ENCODE measurements at places on chromosomes 3 and 15.

GRCh38 chr3:98552232-98553020, 20.6 kb downstream of the GPR15 start:
- DNase-seq, result no peak

- DNase-seq, result no peak
Measured at GRCh38 chr3:129662191-129662608, 55.7 kb upstream of the PLXND1 start.

GRCh38 chr3:41365973-41366372, 166.7 kb downstream of the CTNNB1 start:
- DNase-seq, result no peak

GRCh38 chr3:52714335-52715302, 8.7 kb downstream of the SPCS1 start:
- no peak for DNase-seq

DNA sequence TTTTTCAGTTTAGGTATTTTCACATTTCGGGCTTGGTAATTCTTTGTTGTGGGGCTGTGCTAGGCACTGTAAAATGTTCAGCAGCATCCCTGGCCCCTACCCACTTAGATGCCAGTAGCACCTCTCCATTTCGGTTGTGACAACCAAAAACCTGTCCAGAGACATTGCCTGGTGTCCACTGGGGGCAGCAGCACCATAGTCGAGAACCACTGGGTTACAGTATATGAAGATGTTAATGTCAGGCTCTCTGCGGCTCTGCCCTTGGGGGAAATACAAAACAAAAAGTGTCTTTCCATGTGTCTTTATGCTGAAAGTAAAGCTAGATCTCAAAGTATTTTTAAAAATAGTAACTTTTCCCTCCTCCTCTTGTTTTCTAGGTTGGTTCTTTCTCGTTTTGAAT, 177.2 kb downstream of the ITPR1 start:
- no peak for DNase-seq

- no peak for DNase-seq
Measured at GRCh38 chr3:120780977-120781376, 38.4 kb downstream of the GTF2E1 start.

- DNase-seq, result peak; percentile 97
Measured at GRCh38 chr15:68229386-68230156, at the start of gene CLN6. Gene CLN6, minus strand, starts transcription at chr15:68229728. Its CDS starts 144 bp downstream, at chr15:68229584.

DNA sequence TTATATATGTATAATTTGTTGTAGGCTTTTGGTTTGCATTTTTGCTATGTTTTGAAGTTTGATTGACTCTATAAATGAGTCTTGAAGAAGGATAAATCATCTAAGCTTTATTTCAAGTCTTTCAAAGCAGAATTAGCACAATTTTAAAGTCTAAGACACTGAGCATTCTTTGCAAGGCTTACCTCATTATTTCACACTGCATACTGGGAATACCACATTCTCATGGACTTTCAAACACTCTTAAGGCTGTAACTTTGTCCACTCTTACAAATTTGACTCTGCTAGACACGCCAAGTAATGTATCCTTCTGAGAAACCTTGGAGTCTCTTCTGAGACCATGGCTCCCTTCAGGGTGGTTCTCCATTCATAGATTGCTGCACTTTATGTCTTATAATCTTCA, 281.3 kb upstream of the COL8A1 start:
- DNase-seq, result no peak

DNA sequence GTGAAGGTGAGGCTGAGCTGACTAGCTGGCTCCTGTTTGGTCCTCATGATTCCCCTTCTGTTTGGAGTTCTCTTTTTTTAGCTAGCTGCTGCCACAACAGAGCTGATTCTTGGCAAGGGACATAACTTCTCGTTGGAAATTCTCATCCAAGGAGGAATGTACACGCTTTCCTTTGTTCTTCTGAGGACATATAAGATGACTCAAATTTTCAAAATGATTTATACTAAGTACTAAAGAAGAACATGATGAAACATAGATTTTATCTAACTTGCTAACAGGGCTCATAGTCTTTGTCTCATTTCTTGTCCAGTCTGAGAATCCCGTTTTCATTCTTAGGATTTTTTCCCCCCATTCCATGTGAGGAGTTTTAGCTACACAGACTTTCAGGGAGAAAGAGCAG, 2.9 kb upstream of the TFG start:
- DNase-seq, result no peak

DNA sequence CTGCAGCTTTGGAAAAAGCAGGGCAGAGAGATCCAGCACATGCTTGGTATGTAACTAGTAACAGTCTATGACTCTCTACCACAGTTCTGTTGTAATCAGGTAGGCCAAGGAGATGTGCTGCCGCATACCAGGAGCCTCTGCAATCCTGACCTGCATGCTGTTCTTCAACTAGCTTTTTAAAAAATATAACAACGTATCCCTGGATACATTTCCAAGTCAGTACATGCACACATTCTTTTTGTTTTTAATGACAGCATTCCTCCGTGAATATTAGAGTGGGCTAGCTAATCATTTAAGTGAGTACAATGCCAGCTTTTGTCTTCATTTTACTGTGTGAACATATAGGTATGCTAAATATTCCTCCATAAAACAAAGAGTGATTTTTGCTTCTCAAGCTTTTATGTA, 437.8 kb downstream of the RBMS3 start:
- DNase-seq, result no peak

DNA sequence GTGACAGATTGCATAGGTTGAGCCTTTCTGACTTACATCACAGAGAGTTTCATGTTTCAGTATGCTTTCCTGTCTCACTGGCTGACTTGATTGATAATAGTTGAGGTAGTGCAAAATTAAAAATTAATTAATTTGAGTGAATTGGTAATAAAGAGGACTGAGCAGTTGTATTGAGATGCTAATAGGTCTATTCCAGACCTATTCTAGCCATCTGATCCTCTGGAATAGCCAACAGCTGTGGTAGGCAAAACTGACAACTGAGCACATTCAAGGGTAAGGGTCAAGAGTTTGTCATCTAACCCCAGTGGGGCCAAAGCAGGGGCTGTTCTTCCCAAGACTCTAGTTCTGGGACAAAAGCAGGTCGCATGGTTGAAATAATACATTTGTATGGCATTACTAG, 132.4 kb downstream of the EPHA3 start:
- no peak for DNase-seq

DNA sequence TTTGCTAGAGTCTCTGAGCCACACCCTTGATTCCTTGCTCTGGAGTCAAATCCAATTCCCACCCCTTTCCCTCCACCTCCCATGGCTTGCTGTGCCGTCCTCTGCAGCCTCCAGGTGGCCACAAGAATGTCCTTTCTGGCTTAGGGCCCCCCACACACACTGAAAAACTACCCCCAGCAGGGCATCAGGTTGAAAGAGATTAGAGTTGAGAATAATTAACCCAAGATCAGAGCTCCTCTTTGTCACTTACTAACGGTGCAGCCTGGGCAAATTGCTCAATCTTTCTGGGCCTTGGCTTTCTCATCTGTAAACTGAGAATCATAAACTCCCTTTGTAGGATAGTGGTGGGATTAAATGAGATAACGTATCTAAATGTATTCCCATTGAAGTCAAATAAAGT, 78.5 kb downstream of the MRPL46 start:
- no peak for DNase-seq

- DNase-seq, result no peak
Measured at GRCh38 chr3:84984429-84984828, 25.6 kb downstream of the CADM2 start.

- no peak for DNase-seq
Measured at GRCh38 chr15:65987100-65987499, 117.8 kb downstream of the RAB11A start.

DNA sequence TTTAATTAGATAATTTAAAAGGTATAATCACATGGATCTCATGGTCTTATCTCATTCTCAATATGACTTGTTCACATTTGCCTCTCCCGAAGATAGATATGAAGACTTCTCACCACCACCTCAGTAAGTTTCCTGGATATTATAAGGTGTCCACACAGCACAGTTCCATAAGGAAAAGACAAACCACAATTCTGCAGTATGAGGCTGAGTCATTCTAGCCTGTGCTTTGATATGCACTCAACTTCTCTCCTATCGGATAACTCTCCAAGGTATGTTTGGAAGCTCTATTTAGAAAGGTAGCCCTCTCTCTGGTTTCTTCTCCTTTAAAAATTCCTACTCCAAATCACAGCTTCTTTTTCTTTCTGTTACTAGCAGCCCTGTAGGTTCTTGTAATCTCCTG, 612.8 kb downstream of the ZPLD1 start:
- DNase-seq, result no peak

- no peak for DNase-seq
Measured at GRCh38 chr3:150483226-150483625, 63.1 kb downstream of the SERP1 start.

DNA sequence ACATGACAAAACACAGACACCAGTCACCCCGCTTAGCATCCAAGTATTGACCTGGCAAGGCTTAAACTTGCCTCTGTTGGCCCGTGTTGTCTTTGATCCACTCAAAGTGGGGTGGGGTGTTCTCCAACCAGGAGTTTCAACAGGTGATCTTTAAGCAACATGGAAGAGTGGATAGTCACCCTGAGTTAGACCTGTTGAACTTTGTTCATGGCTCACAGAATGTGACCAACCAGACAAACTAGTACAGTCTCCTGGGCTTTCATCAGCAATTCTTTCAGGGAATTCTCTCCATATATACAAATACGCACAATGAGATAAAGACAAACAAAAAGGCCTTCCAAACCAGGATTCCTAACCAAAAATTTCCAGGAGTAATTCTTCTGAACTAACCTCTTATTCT, 11.9 kb downstream of the LEKR1 start:
- no peak for DNase-seq

DNA sequence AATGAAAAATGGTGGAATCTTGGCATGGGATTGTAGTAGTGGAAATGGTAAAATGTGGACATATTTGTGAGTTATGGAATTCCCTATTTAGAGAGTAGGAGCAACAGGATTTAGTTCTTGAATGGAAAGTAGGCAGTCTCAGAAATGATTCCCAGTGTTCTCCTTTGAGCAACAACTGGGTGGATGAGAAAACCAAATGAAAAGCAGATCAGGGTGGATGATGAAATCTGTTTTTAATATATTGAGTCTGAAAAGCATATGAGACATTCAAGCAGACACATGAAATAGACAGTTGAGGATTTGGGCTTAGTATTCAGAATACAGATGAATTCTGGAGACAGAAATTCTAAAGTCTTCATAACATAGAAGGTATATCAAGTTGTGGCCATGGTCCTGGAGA, 451.3 kb downstream of the LPP start:
- no peak for DNase-seq

GRCh38 chr3:111246967-111247760, 175.5 kb downstream of the NECTIN3 start:
- DNase-seq, result no peak

- DNase-seq, result no peak
Measured at GRCh38 chr3:126528800-126529541, 5.0 kb downstream of the CHST13 start.

GRCh38 chr3:46001178-46001577, 5.6 kb upstream of the FYCO1 start:
- DNase-seq, result no peak

DNA sequence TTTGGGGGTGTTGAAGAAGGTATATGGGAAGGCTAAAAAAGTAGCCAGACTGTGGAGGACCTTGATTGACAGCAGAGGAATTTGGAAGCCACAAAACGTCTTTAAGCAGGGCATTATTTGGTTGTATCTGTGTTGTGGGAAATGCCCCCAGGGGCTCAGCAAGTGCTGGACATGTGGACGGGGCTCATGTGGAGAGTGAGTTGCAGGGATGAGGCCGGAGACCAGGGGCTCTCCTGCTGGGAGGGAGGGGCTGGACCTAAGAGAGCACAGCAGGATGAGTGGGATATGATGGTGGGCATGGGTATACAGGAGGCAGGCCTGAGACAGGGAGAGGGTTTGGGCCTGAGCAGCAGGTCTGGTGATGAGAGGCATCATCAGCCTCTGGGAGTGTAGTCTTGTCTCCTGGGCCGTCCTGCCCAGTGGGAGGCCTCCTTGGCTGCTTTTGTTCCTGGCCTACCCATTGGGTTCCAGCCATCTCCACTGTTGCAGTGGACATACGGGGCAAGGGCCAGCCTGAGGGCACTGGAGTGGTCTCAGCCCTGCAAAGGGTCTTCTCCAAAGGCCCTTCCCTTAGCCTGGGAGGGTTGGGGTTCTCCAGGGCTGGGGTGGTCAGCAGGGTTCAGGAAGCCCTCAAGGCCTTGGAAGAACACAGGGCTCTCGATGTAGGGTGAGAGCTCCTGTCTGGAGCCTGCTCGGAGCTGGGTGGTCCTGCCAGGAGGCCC, 27.5 kb downstream of the ACAD9 start:
- DNase-seq, result no peak

DNA sequence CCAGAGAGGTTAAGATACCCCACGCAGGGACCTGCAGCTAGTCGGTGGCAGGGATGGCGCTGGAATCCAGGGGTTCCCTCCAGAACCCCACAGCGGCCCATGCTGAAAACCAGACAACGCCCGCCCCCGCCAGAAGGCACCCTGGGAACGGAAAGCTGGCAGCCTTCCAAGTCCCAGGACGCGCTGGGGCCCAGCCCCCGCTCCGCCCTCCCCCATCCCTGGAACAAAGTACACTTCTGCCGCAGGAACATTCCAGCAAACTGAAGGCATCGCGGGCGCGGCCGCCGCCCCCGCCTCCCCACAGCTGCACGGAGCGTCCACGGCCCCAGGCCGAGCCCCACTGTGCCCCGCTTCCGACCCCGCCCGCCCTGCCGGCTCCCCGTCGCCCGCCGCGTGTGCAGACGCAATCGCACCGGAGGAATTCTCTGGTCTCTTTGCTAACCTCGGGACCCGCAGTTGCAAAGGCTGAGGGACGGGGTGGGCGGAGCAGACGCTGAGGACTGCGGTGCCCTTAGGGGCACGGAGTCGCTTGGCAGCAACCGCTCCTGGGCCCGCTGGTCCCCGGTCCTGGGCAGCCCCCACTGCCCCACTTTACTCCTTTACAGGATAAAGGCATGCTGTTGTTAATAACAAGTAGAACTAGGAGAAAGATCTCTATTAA, 44.8 kb upstream of the RNU6-1 start:
- peak; percentile 91 for DNase-seq

DNA sequence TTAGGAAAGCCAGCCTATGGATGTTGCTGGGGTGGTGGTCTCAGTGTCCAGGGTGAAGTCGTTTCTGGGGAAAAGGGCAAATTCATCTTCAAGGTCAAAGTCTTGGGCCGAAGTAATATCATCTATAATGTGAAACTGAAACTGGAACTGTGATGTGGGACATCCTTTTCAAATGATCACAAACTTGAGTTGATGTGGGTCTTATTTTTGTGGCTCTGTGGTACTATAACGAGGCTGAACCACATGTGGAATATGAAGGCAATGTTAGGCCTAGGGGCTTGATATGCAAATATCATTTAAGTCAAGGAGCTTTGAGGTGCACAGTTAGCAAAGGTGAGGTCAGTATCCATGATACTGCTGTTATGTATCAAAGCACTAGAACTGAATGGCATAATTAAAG, 1.5 kb upstream of the CD200R1L start:
- no peak for DNase-seq

- DNase-seq, result no peak
Measured at GRCh38 chr3:71492974-71493771, 90.4 kb downstream of the FOXP1 start.

GRCh38 chr3:157614896-157615295, 111.7 kb upstream of the VEPH1 start:
- no peak for DNase-seq

GRCh38 chr3:114569186-114569585, 275.4 kb downstream of the TIGIT start:
- DNase-seq, result no peak

GRCh38 chr3:52827441-52827840, 3.0 kb downstream of the ITIH4 start:
- no peak for DNase-seq

GRCh38 chr3:45105855-45106671, 40.1 kb downstream of the CDCP1 start:
- DNase-seq, result no peak

- DNase-seq, result no peak
Measured at GRCh38 chr3:137259701-137260100, 301.9 kb downstream of the IL20RB start.
